ENCODE measurements at places on chromosomes 4 and X.

- no peak for DNase-seq
Observed at GRCh38 chrX:38183596-38183995, 37.1 kb downstream of the SRPX start.

DNA sequence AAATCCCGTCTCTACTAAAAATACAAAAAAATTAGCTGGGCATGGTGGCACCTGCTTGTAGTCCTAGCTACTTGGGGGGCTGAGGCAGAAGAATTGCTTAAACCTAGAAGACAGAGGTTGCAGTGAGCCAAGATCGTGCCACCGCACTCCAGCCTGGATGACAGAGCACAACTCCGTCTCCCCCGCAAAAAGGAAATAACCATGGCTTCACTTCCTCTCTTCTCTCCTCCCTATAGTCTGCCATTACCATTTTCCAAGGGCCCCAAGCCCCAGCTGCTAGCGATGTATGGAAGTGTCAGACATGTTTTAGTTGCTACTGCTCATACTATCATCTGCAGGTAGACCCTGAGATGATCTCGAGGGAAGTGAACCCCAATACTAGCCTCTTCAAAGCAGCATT is 177.3 kb upstream of the FAM9B start:
- DNase-seq = no peak

- DNase-seq = no peak
Observed at GRCh38 chrX:97266406-97267121, 382.9 kb downstream of the RPA4 start.

GRCh38 chrX:143363419-143363818 is 153.9 kb downstream of the SPANXN3 start:
- DNase-seq = no peak

GRCh38 chr4:76867880-76868655 is 29.9 kb downstream of the SOWAHB start:
- DNase-seq = no peak

DNA sequence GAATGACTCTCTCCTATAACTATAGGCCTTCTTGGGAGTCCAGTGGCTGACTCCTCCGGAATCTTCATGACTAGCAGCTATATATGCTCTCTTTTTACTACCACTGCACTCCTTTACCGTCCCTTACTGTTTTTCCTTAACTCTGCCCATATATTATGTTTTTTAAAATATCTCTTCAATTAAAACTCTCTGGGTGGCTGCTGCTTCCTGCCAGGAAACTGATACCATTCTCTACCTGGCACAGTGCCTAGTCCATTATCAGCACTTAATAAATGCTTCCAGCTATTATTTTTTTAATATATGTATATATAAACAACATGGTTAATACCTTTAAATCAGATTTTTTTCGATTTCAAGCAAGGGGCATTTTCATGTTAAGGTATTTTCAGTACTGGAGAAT is 136.6 kb upstream of the FAM47B start:
- DNase-seq = no peak

GRCh38 chrX:123994730-123995129 is 33.2 kb downstream of the STAG2 start:
- no peak for DNase-seq

- DNase-seq = no peak
Observed at GRCh38 chrX:19595043-19595677, 79.9 kb upstream of the MAP3K15 start.

DNA sequence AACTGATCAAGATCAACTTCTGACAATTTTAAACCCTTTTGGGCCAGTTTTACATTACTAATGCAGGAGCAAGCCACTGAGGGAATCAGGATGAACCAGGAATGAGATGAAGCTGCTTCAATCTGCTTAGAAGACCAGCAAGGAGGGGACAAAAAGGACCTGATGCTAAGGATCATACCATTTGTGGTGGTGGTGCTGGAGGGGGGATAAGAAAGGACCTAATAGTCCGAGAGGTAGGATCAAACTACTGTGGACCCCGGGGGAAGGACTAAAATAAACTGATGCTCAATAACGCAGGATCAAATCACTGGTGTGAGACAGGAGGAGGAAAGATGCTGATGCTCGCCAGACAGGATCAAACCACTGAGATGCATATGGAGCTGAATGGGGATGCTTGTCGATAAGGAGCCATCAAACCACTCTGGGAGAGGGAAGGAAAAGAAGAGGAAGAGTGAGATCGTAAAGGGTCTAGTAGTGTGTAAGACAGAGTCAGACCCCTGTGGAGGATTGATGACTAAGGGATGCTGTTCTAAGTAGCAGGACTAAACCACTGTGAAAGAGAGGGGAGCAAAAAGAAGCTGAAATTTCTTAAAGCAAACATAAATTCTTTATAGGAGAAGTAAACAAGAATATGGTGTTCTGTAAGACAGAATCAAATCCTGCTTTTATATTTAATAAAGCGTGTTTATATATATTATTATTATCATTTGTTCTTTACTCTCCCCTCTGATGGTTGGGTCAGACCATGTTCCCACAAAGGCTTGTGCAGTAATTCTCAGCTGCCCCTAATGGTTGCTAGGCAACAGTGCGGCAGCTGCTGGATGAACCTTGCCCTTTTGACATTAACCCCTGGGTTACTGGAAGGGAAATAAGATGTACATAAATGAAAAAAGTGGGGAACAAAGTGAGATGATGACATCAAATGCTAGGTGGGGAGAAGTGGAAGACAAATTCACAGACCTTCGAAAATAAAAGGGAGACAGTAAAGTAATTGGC is 432.5 kb upstream of the FGF16 start:
- DNase-seq = no peak

- no peak for DNase-seq
Observed at GRCh38 chr4:112726041-112726440, 89.1 kb downstream of the LARP7 start.

- no peak for DNase-seq
Observed at GRCh38 chr4:185196437-185196836, 7.4 kb downstream of the CFAP97 start.

GRCh38 chr4:68615699-68616422 is 39.7 kb upstream of the UGT2B17 start:
- DNase-seq = no peak

DNA sequence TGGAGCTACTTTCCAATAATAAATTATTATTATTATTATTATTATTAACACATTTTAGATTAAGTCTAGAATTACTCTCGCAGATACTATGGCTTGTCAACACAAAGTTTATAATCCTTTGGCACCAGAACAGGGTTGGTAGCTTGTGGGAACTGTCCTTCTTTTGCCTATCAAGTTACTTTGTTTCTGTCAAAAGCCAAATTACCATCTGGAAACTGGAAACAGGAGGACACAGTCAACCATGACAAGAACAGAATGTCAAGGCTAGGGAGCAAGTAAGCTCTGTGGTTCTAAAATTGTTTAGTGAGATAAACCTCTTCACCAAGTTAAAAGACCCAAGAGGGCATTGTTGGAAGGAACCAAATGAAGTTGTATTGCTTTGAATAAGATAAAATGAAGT is 42.5 kb downstream of the DGKK start:
- no peak for DNase-seq

DNA sequence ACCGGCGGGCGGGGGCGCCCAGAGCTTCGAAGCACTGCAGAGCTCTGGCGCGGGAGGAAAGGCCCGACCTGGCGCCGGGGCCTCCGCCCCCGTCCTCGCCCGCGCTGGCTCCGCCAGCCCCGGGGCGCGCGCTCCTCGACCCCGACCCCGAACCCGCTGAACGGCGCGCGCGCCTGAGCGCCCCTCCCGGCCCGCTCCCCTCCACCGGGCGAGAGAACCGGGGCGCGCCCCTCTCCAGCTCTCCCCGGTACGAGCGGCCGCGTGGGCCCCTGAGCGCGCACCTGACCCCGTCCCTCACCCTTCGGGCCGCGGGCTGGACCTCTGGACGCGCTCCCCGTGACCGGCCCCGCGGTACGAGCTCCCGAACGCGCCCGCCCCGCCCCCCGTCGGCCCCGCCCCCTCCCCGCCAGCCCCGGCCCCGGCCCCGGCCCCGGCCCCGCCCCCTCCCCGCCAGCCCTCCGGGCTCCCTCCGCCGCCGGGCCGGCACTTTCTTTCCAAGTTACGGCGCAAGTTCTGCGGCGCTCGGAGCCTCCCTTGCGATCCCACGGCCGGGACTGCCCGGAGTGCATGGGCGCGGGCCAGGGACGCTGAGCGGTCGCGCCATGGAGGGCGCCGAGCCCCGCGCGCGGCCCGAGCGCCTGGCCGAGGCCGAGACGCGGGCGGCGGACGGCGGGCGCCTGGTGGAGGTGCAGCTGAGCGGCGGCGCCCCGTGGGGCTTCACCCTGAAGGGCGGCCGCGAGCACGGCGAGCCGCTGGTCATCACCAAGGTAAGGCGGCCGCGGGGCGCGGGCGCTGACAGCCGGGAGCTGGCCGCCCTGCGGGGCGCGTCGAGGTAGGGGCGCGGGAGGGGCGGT is at the start of gene SHROOM2:
TSS of gene SHROOM2 (plus strand) at position 486 of the 854 bp plus-strand sequence. CDS start at position 603, 117 bp downstream.
- no peak for DNase-seq

DNA sequence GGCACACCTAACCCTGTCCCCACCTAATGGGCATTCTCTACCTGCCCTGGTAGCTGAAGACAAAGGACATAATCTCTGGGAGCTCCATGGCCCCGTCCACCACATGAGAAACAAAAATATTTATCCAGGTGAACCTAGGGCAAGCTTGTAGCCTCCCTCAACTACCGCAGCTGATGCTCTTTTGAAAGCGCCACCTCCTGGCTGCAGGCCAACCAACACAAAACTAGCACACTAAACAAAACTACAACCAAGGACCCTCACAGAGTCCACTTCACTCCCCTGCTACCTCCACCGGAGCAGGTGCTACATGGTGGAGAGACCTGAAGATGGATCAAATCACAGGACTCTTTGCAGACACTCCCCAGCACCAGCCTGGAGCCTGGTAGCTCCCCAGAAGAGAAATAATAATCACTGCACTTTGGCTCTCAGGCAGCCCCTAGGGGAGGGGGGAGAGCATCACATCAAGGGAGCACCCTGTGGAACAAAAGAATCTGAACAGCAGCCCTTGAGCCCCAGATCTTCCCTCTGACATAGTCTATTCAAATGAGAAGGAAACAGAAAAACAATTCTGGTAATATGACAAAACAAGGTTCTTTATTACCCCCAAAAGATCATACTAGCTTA is 111.3 kb upstream of the ATP8A1 start:
- no peak for DNase-seq

DNA sequence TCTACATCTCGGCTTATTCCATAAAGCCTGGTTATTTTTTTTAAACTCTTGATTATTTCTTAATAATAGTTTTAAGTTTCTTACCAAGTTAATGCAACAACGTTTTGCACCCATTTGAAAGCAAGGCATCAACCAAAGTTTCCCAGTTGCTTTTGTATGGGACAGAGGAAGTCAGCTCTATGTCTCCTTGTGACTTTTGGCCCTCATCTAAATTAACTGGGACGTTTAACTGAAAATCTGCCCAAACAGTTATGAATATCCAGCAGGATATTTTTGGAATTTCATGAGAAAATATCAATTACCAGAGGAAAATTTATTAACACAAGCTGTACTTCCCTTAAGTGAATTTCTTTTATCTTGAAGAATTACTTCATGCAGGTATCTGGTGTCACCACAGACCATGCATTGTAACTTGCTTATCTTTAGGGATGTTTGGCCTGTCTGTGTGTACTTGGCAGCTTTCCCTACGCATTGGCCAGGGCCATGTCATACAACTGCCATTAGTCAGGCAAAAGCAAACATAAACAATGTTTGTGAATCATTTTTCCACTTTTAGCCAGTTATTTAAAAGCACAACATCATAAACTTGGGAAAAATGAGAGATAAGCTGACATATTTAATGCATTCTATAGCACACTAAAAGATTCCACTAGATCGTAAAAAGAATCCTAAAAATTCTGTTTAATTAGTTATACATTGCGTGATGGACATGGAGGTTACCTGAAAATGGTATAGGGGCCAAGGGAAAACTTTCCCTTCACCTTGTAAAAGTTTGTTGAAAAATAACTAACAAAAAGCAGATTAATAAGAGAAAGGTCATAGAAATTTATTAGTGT is 101.4 kb upstream of the PDE5A start:
- DNase-seq = no peak

- no peak for DNase-seq
Observed at GRCh38 chrX:38618180-38618579, 56.8 kb downstream of the TSPAN7 start.

DNA sequence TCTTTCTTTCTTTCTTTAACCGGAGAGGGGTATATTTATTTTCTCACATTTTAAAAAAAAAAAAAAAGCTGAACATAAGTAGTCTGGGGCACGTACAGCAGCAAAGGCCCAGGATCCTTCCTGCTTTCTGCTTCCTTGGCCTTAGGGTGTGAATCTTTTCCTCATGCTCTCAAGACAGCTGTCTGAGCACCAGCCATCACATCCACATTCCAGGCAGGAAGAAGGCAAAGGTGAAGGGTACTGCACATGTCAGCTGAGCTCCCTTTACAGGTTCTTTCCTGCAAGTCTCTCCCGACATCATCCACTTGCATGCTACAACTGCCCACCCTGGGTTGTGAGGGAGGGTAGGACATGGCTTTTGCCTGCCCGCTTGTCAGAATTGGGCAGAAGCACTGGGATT is 63.7 kb upstream of the GDPD2 start:
- DNase-seq = no peak

GRCh38 chr4:4422856-4423499 is 36.1 kb downstream of the NSG1 start:
- DNase-seq = no peak

DNA sequence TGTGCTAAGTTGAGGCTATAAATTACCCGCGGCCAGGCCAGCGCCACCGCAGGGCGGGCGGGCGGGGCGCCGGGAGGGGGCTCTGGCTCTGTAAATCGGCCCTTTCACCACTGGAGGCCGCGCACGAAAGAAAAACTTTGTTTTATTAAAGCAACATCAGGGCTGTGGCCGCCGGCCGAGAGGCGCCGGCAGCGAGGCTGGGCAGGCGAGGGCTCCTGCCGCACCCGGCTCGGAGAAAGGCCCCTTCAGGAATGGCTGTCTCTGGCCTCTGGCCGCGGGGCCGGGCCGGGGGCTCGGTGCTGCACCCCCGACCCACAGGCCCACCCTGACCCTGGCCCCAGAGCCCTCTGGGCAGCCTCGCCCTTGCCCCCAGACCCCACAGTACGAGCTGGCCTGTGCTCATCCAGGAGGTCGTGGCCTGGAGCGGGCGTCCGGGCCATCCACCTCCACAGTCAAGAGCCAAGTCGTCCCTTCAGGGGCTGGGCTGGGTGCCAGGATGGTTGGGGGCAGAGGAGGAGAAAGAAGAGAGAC is 29.5 kb upstream of the FGFR3 start:
- DNase-seq = no peak

DNA sequence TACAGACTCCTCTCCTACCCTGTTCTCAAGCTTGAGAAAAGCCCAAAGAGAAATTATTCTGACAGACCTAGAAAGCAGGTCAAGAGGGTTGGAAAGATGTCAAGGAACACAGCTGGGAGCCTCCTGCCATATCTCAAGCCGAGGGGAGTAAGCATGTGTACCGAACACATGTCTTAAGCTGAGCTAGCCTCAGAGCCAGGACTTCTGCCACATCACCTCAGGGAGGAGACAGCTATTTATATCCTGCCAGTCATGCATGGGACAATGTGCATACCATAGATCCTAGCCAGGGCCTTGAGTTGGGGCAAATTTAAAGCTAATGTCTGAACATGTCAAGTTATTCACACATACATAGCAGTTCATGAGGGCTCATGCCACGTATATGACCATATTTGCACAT is 11.8 kb downstream of the TMEM31 start:
- no peak for DNase-seq
